ENCODE measurements at places on chromosomes 11 and 22.

DNA sequence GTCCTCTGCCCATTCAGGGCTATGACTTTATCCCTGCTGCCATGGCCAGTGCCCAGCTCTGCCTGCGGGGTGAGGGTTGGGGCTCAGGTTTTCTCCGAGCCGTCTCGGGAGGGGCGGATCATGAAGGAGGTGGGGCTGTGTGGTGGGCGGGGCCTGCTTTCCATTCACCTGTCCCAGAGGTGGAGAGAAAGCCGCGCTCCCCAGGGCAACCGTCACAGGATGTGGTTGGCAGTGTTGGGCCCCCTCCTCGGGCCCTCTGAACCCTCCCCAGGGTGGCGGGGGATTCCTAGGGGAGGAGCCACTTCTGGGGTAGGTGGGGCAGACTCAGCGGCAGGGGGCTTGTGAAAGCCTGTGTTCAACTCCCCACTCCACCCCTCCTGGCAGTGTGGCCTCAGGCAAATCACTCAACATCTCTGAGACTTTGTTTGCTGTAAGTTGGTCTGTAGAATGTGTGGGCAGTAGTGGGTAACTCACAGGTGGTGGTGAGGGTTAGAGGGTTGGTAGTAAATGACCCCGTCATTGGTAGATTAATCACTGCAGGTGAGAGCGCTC lies 50.3 kb downstream of the CD6 start:
- H3K27ac ChIP-seq = no peak overlapping the region
- H3K27me3 ChIP-seq = peaks cover 7% of the 10 kb centered on the region
- no peaks in the 10 kb centered on the region for H3K4me1 ChIP-seq
- no peaks in the 10 kb centered on the region for H3K36me3 ChIP-seq
- no peak for DNase-seq

GRCh38 chr11:128164080-128164741 lies 423.1 kb downstream of the ETS1 start:
- H3K4me1 ChIP-seq = no peaks in the 10 kb centered on the region
- DNase-seq = peak; percentile 27
- no peaks in the 10 kb centered on the region for H3K27me3 ChIP-seq

- DNase-seq = peak; percentile 12
- H3K27me3 ChIP-seq = no peaks in the 10 kb centered on the region
- H3K27ac ChIP-seq = no peak overlapping the region
- H3K4me1 ChIP-seq = no peaks in the 10 kb centered on the region
- no peak overlapping the region for H3K4me3 ChIP-seq
Measured at GRCh38 chr11:76455331-76455730, 10.5 kb downstream of the EMSY start.

- DNase-seq = no peak
- H3K4me1 ChIP-seq = no peaks in the 10 kb centered on the region
- no peaks in the 10 kb centered on the region for H3K36me3 ChIP-seq
- no peak overlapping the region for H3K4me3 ChIP-seq
- H3K27me3 ChIP-seq = no peaks in the 10 kb centered on the region
Measured at GRCh38 chr11:103871923-103872551, 164.4 kb upstream of the DDI1 start.

- H3K4me3 ChIP-seq = no peak within 1 kb of the TSS
- H3K27ac ChIP-seq = no peak within 1 kb of the TSS
- DNase-seq = no peak
- no peaks in the 10 kb centered on the region for H3K4me1 ChIP-seq
- H3K27me3 ChIP-seq = peaks cover 19% of the 10 kb centered on the region
Measured at GRCh38 chr11:32794439-32794838, at the start of gene CCDC73. Gene CCDC73 (minus strand): TSS chr11:32794662. CDS start chr11:32760243, 34,419 bp downstream.
